Hematopoietic multipotent progenitor cell treated with erythropoietin and hydrocortisone succinate and interleukin-3 and kit ligand, for 8 days (in vitro differentiated cells): ENCODE measurements at places on chromosomes 12 and 14.

DNA sequence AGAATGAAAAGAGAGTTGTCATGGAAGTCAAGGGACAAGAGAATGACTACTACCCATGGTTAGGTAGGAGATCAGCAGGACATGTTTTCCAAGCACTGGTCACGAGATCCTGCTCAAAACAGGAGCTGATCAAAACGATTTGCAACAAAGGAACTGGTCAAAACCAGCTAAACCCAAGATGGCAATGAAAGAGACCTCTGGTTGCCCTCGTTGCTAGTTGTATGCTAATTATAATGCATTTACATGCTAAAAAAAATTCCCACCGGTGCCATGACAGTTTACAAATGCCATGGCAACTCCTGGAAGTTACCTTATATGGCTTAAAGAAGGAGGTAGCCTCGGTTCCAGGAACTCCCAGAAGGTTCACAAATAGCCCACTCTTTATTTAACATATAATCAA lies 95.0 kb upstream of the OTX2 start:
- DNase-seq, result no peak

GRCh38 chr14:88614218-88614907 lies 51.5 kb downstream of the ZC3H14 start:
- DNase-seq, result no peak

- no peak for DNase-seq
Observed at GRCh38 chr12:27493260-27493940, 30.6 kb upstream of the PPFIBP1 start.

DNA sequence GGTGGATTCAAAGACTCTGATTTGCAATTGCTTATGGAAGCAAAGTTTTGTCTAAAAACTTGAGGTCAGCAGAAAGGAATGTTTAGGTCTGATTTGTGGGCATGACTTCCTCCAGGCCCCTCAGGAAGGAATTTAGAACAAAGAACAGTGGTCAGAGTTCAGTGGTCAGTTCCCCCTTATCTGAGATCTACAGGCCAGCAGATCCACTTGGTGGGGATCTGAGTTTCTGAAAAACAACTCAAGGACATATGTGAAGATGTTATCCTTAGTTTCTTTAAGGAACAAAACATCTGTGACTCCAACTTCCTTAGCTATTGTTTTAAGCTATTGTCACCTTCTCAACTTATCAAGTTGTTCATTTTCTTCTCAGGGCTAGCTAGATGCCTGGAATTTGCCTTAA lies 28.0 kb upstream of the NAA30 start:
- DNase-seq, result no peak

- DNase-seq, result no peak
Observed at GRCh38 chr12:105020241-105020962, 34.3 kb downstream of the NOPCHAP1 start.

DNA sequence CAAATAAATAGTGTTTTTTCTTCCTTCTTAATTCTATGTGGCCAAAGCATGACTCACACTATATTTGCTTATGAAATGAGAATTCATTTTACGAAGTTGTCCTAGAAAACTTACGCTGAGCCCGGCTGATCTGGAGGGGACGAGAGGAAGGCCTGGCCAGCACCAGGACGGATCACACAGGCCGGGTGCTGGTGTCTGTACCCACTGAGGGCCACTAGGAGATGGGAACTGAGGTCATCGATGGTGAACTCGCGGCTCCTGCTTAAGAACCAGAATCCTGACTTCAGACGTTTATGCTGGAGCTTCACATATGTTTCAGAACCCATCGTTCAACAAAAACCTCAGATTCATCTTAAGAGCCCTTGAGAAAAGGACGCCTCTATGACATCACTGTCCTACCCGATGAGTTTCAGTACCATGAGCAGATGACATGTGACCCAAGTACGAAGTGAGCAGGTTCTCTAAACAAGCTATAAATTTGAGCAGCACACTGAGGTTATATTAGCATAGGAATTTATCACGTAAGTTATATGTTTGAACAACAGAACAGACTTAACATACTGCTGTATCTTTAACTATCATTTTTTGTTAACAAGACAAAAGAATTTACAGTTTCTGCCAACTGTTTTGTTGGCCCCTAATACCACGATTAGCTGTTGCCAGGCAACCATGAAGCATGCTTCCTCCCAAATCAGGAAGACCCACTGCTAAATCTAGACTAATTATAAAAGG lies 111.9 kb downstream of the FOXN3 start:
- DNase-seq, result peak; percentile 19

DNA sequence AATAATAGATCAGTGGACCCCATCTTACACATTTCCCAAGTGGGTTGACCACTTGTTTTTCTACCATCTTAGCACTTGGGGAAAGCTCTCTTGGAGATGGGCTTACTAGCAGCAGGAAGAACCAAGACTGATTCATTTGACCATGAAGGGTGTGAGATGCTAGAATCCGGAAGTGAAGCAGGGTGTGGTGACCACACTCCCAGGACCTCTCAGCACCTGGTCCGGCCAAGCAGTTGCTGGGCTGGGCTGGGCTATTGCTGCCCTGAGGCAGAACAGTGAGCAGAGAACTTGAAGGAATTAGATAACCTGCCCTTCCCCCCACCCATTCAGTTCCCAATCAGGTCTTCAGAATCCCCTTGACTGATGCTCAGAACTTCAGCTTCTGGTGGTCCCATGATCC lies 24.4 kb downstream of the ADCY6 start:
- no peak for DNase-seq

GRCh38 chr14:54642801-54643695 lies 76.1 kb downstream of the SAMD4A start:
- no peak for DNase-seq

DNA sequence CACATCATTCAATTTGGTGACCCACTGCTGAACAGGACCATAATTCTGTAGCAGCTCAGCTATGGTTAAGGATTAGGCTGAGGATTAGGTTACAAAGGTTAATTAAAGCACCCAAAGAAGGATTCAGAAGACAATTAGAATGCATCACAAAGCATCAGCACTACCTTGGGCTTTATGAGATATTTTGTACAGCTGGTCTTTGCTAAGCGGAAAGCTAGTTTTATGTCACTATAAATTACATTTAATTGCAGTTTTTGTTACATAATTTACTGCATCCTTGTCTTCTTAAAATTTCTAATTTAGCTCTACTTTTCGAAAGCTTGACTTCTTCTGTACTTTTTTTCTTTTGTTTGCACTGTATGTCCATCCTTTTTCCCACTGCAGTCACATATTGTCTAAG lies 711.5 kb downstream of the RPS29 start:
- no peak for DNase-seq

GRCh38 chr14:72664651-72665050 lies 229.2 kb downstream of the DPF3 start:
- no peak for DNase-seq
